Left hindlimb (tissue), 1 donor: ENCODE measurements at places on chromosomes 5 and 9.

GRCh38 chr5:143828710-143829109, 16.7 kb downstream of the HMHB1 start:
- DNase-seq: no peak

DNA sequence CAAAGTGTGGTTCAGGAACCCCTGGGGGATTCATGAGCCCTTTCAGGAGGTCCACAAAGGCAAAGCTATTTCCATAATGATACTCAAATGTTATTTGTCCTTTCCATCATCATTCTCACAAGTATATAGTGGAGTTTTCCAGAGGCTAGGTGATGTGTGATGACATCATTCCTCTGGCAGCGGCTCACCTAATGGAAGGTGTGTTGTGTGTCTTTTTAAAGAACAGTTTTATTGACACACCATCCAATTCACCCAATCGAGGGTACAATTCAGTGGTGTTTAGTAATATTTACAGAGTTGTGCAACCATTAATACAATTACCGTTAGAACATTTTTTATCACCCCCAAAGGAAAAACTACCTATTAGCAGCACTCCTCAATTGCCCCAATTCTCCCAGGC, 9.7 kb downstream of the NANS start:
- DNase-seq: no peak

DNA sequence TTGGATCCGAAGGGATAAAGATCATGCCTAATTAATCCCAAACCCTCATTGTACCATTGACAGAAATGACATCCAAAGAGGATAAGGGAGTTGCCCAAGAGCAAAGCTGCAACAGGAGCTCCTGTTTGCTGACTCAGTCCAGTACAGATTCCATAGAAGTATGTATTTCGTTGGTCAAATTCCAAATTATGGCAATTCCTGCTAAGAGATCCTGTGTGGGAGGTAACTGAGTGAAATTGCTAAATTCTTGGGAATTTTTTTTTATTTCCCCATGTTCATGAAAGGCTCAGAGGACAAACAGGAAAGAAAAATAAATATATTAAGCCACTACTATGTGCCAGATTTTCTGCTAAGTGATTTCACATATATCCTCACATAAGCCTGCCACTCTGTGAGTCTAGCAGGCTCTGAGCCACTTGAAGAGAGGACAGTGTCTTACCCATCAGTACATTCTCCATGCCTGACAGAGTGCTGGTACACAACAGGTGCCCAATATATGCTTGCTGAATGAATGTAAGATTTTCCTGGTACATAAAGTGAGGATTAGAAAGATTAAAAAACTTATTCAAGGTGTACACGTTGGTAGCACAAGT, 132.7 kb downstream of the GLIS3 start:
- DNase-seq: no peak

DNA sequence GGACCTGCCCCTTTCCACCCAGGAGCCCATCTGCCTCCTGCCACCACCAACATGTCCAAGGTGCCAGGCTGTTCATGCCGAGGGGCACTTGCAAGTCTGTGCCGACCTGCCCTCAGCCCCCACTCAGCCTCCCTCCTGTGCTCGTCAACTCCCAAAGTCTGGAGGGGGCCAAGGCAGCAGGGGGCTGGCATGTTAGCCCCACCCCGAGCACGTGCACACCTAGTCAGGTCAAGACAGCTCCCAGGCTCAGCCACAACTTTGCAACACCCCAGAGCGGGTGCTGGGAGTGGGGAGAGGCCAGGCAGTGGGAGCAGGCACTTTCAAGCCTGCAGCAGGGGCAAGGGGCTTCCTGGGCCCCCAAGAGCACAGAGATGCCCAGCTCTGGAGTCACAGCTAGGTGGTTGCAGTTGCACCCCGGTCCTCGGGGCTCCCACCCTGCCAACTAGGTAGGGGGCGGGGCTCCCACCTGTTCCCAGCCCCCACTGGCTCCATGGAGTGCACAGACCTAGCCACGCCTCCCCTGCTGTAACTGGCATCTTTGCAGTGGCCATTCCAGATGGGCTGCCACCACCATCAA, 272.5 kb downstream of the CETN3 start:
- DNase-seq: peak; percentile 32
